Muscle of arm (tissue), 14 donors: ENCODE measurements at places on chromosomes 3 and 15.

DNA sequence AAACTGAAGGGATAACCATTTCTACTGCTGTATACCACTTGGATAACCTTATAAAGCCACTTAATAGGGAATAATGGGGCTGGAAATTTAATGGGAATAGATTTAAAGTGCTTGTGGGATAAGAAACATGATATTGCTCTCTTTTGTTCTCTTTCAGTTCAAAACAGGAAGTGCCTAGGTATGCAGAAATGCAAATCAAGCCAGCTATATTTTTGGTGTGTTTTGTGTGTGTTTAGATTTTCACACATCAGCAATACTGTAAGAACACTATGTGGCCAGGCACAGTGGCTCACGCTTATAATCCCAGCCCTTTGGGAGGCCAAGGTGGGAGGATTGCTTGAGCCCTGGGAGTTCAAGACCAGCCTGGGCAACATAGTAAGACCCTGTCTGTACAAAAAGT lies 442.3 kb upstream of the TPRG1 start:
- no peak for DNase-seq

DNA sequence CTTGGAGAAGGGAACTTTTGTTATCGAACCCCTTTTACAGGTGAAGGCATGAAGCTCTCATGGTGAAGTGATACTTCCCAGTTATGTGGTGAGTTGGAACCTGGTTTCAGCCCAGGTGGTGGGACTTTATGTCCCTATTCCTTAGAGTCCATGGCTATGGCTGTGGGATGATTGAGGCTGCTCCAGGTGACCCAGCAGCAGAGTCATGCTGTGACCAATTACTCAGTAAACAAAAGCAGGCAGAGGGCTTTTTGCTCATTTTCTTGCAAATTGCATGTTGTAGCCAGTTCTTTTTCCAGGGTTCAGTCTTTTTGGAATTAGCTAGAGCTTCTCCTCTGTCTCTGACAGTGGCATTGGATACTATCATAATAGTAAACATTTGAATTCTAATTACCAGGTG lies 70.7 kb downstream of the CACNA2D3 start:
- DNase-seq = no peak

GRCh38 chr3:134354612-134355251 lies 19.5 kb downstream of the AMOTL2 start:
- DNase-seq = no peak

- DNase-seq = no peak
These were observed 64.5 kb downstream of the GLDN start for GRCh38 chr15:51405693-51406523.

GRCh38 chr3:194407423-194407822 lies 8.4 kb upstream of the GP5 start:
- no peak for DNase-seq

GRCh38 chr3:44434834-44435510 lies 42.5 kb downstream of the ZNF445 start:
- no peak for DNase-seq

DNA sequence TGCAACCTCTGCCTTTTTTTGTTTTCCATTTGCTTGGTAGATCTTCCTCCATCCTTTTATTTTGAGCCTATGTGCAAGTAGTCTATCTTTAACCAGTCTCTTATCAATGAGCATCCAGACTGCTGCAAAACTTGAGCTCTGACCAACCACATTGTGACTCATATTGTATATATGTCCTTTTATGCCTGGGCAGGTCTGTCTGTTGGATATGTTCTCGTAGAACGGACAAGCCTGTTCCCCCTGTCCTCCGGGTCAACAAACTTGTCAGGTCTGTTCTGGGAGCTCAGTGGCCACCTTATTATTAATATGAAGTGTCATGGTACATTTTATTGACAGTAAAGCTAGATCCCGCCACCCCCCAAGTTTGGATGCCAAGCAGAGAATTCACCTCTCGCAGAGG lies 252.9 kb upstream of the ST8SIA2 start:
- no peak for DNase-seq

- no peak for DNase-seq
These were observed 583.8 kb downstream of the FOXP1 start for GRCh38 chr3:70999730-71000129.

DNA sequence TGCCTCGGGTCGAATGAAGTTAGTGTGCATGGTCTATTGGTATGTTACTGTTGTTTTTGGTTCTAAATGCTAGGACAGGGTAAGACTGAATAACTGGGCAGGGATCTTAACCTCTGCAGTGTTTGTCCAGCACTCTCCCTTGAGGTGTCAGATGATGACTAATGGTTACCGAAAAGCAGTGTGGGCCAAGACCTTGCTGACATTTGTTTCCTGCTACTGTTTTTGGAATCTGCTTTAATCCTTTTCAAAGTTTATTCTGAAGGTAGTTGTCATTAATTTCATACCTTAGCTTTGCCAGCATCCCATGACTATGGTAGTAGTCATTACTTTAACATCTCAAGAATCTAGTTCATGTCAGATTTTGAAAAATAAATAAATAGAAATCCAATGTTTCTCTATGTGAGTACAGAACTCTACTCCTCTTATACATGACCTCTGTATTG lies 117.0 kb downstream of the P3H2 start:
- DNase-seq = no peak

- peak; percentile 70 for DNase-seq
These were observed 2.8 kb downstream of the SQOR start for GRCh38 chr15:45637552-45638033.

DNA sequence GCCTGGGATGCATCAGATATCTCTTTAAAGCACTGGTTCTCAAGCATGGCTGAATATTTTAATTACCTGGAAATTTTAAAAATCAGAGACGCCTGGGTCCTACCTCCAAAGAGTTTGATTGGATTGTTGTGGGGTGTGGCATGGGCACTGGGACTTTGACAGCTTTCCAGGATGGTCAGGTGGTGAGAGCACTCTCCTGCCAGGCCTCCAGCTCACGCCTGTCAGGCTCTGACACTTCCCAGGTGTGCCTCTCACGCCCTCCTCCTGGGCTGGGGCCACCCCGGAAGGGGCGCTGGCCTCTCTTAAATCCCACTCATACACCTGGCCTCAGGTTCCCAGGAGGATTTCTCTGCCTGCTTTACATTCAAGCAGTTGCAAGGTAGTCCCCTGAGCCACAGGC lies 48.5 kb downstream of the AMOTL2 start:
- DNase-seq = no peak
